HFFc6 (cell line): ENCODE measurements at places on chromosomes 13 and 19. TPM values are rescaled to one million over a fixed set of nuclear protein-coding genes. Genes with fewer than 3 reads are reported as not detected.

GRCh38 chr19:45130888-45131615 lies 29.7 kb downstream of the NKPD1 start:
- DNase-seq, result no peak
- H3K36me3 ChIP-seq, result no peaks in the 10 kb centered on the region
- H3K27ac ChIP-seq, result peak overlapping the region; percentile 21; the same call in 1 of the 2 replicates
- peaks cover 12% of the 10 kb centered on the region; the same call in 1 of the 2 replicates for H3K4me1 ChIP-seq

Gene TMC4
- total RNA-seq, result 0.37 to 0.55 TPM (median 0.43 TPM) in 3 replicates

Gene LILRA5
- not detected in 3 replicates for total RNA-seq

GRCh38 chr19:30649934-30650614 lies 277.9 kb downstream of the ZNF536 start:
- H3K4me1 ChIP-seq, result no peaks in the 10 kb centered on the region
- no peak overlapping the region for H3K27ac ChIP-seq
- DNase-seq, result peak; percentile 34
- no peaks in the 10 kb centered on the region for H3K36me3 ChIP-seq
